ENCODE measurements at places on chromosomes 2 and 18.

GRCh38 chr2:88669482-88670214 lies 21.8 kb upstream of the RPIA start:
- peak; percentile 38 for DNase-seq

DNA sequence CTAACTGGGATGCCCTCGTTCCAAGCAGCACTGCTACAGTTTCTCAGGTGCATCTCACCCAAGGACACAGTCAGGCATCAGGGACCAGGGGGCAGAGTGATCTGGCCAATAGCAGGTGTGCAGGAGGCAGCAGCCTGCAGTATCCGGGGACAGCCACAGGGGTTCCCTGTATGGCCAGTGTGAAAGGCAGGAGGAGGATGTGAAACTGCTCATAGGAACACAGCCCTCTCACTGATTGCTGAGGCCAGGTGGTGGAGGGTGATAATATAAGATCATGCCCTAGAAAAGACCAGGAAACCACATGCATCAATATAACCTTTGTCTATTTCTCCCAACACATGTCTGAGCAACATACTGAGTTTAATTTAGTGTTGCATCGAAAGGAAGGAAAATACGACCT lies 112.7 kb upstream of the TACR1 start:
- peak; percentile 6 for DNase-seq

GRCh38 chr2:103627301-103627700 lies 865.5 kb downstream of the TMEM182 start:
- no peak for DNase-seq

DNA sequence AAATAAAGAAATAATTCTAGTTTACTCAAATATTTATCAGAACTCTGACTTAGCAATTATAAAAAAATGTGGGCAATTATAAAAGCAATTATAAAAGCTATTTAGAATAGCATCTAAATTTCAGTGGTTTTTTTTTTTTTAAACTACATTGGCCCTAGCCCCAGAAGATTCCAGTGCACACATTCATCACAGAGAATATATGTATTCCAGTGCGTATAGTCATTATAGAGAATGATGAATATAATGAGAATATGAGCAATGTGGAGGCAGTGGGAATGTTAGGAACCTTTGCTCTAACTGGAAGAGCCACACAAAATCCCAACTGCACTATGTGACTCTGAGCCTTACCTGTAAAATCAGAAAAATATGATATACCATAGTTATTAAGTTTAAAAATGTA lies 10.5 kb downstream of the MAP3K2 start:
- DNase-seq, result no peak

GRCh38 chr2:52879561-52879960 lies 888.0 kb upstream of the CHAC2 start:
- no peak for DNase-seq

- no peak for DNase-seq
Observed at GRCh38 chr2:63846487-63846886, 4.8 kb downstream of the UGP2 start.

- DNase-seq, result no peak
Observed at GRCh38 chr2:71634567-71634966, 181.2 kb downstream of the DYSF start.

DNA sequence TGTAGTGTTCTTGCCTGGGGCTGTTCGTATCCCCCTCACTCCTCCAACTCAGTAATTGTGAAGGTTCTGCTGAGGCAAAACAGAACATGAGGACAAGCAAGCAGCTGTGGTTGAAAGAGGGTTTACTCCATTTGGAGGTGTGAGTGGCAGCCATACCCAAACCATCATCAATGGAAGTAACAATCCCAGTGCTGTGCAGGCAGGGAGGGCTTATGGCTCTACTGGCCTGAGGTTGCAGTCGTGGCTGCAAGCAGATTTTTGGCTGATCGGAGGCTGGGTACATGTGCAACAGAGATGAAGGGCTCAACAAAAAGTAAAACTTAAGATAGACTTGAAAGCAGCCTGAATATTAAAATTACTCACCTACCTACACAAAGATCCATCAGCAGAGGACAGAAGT lies 13.2 kb downstream of the SRSF7 start:
- no peak for DNase-seq

- DNase-seq, result no peak
Observed at GRCh38 chr18:47413327-47413726, 161.9 kb upstream of the SKOR2 start.

GRCh38 chr2:158179660-158180059 lies 78.0 kb downstream of the UPP2 start:
- peak; percentile 68 for DNase-seq

- no peak for DNase-seq
Observed at GRCh38 chr2:99637159-99637697, 147.4 kb upstream of the REV1 start.

GRCh38 chr18:13382954-13383827 lies 164.6 kb downstream of the LDLRAD4 start:
- DNase-seq, result no peak

- DNase-seq, result no peak
Observed at GRCh38 chr2:70574109-70574508, 20.5 kb upstream of the TGFA start.

GRCh38 chr18:53422896-53423295 lies 801.6 kb downstream of the MBD2 start:
- DNase-seq, result no peak

DNA sequence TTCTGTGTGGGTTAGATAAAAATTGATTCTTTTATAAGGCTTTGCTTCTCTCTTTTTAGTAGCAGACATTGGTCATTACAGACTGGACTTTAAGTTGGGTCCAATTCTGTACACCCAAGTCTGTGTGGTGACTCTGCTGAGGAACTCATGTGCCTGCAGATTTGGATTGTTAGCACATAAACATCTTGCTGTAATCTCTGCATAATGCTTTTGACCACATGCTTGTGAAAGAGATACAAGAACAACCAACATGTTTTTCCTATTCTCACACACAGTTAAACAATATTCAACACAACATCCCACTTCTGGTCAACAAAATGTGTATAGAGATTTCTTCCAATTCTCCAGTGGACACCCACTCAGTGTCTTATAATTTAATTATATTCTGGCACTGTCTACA lies 270.1 kb downstream of the RDH14 start:
- no peak for DNase-seq

- DNase-seq, result no peak
Observed at GRCh38 chr2:25936889-25937545, 45.3 kb downstream of the KIF3C start.

DNA sequence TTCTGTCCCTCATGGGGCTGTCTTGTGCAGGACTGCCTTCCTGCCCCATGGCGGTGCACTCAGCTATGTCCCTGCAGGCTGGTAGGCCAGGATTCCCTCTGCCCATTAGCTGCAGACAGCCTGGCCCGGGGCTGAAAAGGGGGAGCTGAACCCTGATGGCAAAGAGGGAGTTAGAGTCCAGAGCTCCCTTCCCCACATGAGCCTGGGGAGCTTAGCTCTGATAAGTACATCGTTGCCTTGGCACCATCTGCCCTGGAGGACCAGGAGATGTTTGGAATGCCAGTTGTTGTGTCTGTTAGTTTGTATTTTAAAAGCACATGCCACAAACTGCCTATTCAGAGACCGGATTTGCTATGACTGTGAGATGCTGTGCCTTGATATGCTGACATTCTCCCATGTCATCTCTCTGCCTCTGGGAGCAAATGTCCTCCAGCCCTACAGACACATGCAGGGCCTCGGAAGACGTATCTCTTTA lies 65.1 kb upstream of the AFF3 start:
- DNase-seq, result no peak

- no peak for DNase-seq
Observed at GRCh38 chr2:219416235-219416602, 2.0 kb upstream of the DES start.

GRCh38 chr2:74142340-74142739 lies 5.4 kb downstream of the BOLA3 start:
- peak; percentile 56 for DNase-seq

DNA sequence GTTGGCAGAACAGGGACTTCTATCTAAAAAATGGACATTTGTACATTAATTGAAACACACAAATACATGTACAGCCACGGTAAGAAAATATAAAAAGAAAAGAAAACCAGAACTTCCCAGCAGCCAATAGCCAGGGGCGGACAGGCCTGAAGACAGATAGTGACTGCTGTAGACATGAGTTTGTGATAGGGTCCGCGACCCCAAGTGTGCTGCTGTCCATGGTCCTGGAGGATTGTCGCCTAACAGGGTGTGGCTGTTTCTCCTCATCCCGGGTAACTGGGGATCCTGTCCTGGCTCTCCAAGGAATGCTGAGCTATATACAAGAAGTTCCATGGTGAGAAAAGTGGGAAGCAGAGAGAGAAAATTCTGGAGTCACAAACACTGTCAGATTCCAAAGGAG lies 266.5 kb upstream of the SALL3 start:
- DNase-seq, result no peak

DNA sequence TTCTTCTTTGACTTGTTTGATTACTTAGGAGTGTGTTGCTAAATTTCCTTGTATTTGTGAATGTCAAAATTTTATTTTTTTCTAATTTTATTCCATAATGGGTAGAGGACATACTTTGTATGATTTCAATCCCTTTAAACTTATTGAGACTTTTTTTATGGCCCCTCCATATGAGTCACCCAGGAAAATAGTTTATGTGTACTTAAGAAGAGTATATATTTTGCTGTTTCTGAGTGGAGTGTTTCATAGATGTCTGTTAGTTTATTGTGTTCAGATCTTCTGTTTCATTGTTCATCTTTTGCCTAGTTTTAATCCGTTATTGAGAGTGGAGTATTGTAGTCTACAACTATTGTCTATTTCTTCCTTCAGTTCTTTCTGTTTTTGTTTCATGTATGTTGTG lies 81.9 kb downstream of the EPB41L5 start:
- no peak for DNase-seq

- no peak for DNase-seq
Observed at GRCh38 chr2:141329964-141330363, 800.9 kb downstream of the LRP1B start.

GRCh38 chr2:120605231-120605935 lies 130.3 kb upstream of the GLI2 start:
- peak; percentile 10 for DNase-seq

GRCh38 chr2:144835634-144836350 lies 315.9 kb upstream of the ZEB2 start:
- DNase-seq, result no peak

DNA sequence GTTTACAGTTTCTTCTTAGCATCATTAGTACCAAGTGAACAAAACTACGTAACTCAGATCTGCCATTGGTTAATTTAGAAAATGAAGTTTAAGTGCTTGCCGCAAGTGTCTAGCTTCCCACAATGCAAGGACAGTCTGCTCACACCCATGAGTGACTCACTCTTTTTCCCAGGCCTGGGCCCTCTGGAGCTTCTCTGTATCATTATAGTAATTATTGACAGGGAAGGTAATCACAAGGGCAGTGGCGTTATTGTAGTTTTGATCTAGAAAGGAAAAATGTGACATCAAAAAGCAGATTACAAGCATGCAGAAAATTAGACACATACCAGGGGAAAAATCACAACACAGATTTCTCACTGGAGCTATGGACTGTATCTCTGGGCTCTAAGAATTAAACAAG lies 38.5 kb downstream of the NPC1 start:
- no peak for DNase-seq

GRCh38 chr2:38293152-38293865 lies 83.8 kb downstream of the ATL2 start:
- no peak for DNase-seq

DNA sequence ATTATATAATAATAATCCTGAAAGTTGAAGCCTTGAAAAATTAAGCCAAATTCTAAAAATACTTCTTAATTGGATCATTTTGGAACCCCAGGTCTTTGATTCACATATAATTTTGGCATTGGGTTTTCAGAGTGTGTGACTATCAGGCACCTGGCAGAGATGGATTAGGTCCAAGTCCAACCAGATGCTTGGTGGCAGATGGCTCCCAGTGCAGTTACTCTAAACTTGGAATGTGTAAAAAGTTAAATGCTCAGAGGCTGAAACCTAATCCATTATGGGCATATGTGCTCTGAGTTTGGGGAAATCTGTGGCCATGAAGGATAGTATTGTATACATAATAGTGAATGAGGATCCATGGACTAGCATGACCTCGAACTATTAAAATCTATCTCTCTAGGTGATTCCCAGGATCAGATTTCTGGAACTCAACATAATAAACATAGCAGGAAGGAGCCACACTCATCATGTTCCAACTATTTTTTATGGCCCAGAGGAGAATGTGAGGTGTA lies 333.0 kb downstream of the RPRM start:
- DNase-seq, result no peak

DNA sequence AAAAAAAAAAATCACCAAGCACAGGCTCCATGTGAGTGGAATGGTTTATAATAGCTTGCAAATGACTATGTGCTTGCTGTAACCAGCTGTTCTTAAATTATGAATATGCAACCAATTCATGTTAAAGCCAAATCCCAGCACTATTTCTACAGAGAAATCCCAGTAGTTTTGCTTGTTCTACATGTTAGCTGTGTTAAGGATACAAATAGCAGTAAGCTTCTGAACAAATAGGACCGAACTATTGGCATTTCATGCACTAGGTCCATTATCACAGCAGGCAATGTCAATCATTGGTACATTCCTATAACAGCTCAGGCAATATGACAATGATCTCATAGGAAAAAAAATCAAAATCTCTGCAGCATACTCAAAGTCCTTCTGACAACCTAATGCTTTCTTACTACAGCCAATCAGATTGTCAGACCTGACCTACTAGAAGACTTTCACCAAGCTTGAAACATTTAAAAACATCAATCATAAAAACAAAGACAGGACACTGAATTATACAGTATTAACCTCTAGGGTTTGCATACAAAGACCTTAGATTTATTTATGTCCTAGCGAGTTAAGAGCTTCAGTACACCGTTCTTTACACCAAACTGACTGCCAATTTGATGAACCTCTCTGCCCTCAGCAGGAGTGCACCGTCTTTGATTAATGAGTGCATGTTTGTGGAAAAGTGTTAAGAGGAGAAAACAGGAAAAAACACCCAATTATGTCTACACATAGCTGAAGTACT lies 6.4 kb downstream of the BAZ2B start:
- DNase-seq, result no peak

DNA sequence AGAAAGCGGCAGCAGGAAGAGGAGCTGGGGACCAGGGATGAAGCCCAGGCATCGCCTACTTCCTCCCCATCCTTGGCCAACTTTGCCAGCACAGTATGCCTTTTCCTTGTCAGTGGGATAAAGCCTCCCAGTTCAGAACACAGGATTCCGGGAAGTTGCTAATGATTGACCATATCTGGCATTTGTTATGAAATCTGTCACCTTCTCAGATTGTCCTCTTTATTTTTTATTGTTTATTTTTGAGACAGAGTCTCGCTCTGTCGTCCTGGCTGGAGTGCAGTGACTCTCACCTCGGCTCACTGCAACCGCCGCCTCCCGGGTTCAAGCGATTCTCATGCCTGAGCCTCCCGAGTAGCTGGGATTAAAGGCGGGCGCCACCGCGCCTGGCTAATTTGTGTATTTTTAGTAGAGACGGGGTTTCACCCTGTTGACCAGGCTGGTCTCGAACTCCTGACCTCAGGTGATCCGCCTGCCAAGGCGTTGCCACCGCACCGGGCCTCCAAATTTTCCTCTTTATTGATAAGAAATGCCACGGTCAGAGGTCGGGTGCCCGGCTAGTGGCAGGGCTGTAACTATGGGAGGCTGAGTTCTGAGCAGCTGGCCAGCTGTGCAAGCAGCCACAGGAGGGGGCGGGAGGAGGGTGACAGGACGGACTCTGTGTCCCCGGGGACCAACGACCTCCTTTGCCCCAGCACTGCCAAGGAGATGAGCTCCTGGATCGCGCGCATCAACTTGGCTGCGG lies 24.4 kb downstream of the PSD4 start:
- DNase-seq, result no peak
